ENCODE measurements at places on chromosomes 13 and 19.

GRCh38 chr19:15187026-15188007, 13.5 kb downstream of the NOTCH3 start:
- DNase-seq = no peak

GRCh38 chr19:2987797-2988196, 10.4 kb downstream of the TLE6 start:
- DNase-seq = no peak

- no peak for DNase-seq
These were observed 222.4 kb downstream of the DACH1 start for GRCh38 chr13:71644579-71644978.

GRCh38 chr19:30367421-30367820, 4.8 kb upstream of the ZNF536 start:
- DNase-seq = no peak

GRCh38 chr13:97134364-97135095, 87.6 kb upstream of the MBNL2 start:
- DNase-seq = no peak

GRCh38 chr19:38389101-38389925, 816 bp downstream of the SPRED3 start:
- DNase-seq = no peak

- DNase-seq = peak; percentile 80
These were observed 2.8 kb upstream of the CIRBP start for GRCh38 chr19:1266129-1266915.

- DNase-seq = no peak
These were observed 145.8 kb downstream of the KDM4B start for GRCh38 chr19:5114727-5115126.

GRCh38 chr13:20514866-20515265, 10.8 kb downstream of the CRYL1 start:
- no peak for DNase-seq

- DNase-seq = no peak
These were observed 1.2 kb downstream of the MKNK2 start for GRCh38 chr19:2049741-2050348.

DNA sequence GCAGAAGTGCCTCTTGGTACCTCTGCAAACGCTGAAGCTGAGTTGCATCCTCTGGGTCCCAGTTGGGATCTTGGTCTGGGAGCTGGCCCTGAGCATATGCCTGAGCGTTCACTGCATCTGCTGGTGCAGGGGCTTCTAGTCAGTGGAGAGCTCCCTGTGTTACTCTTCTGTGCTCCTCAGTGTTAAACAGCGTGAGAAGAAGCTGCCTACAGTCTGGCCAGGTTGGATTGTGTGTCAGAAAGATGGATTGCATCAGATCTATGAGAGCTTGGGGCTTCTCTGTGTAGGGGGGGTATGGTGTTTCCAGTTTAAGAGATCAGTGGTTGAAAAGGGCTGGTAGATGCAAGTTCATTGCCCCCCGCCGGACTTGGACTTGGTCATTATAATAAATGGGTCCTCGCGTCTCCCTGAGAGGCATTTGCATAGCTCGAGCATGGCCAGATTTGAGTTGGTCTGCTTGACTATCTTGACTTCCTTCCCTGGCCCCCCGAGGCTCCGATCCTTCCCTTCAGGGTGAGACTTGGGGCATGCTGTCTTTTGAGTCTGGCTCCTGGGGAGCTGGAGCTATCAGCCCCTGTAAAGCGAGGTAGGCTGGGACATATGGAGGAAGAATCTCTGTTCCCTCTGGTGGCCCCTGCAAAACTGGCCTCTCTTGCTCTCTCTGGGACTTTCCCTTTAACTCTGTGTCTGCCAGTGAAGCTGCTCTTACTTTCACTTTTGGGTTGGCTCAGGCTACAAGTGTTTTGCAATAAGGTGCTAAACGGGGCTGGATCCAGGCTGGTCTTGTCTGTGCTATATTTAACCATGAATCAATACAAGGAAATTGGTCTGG, 52.9 kb downstream of the OR10H4 start:
- no peak for DNase-seq

DNA sequence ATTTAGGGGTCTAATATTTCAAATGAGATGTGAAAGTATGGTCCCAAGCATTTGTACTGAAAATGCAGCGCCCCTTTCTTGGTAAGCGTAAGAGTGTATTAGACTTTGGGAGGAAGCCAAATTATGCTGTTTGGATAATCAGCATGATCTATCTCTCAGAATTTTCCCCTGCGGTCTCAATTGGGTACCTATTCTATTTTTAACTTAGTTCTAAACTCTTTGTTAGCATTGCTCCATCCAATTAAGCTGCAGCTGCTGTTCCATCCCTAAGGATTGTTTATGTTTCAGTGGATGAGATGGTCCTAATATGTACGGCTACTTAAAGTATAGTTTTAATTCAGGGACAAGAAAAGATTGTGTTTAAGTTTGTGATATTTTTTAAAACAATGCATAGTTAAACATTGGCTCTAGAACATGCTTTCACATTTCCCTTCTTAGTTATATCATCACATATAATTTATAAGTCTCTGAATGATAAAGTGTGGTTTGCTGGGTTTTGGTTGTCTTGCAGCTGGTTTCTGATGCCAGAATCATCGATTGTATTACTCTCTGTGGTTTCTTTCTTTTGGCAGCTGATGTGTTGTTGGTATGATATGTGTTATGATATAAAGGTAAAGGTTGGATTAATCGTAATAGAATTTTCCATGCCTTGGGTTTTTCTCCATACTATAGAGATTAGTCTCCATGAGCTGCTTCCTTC, 15.0 kb downstream of the POLR1D start:
- DNase-seq = no peak

- DNase-seq = no peak
These were observed 72.5 kb downstream of the FREM2 start for GRCh38 chr13:38759390-38759789.

- no peak for DNase-seq
These were observed 903.0 kb upstream of the ATXN8OS start for GRCh38 chr13:69204620-69205019.

GRCh38 chr19:29467824-29468401, 57.9 kb upstream of the VSTM2B start:
- DNase-seq = no peak

DNA sequence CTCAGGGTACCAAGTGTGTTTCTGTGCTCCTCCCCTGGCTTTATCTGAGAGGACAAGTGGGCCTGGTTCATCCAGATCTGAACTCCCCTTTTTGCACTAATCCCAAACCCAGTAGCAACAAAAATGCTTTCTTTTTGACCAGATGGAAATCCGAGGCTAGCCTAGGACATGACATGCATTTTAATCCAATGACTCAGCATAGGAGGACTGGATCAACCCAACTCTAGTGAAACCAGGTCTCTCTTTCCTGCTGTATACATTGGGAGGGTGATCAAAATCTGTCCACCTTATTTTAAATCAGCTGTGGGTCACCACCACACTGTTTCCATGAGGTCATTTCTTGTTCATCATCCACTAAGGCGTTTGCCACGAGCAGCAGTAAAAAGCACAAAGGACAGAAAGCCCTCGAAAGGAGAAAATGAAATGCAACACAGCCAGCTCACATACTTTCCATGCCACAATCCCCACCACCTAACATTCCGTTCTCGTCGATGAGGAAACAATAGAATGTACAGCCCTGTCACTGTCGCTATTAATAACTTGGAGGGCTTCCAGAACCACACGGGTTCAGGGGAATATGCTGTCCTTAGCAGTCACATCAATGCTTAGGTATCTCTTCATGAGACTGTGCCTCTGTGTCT, 543.0 kb downstream of the IRS2 start:
- no peak for DNase-seq

DNA sequence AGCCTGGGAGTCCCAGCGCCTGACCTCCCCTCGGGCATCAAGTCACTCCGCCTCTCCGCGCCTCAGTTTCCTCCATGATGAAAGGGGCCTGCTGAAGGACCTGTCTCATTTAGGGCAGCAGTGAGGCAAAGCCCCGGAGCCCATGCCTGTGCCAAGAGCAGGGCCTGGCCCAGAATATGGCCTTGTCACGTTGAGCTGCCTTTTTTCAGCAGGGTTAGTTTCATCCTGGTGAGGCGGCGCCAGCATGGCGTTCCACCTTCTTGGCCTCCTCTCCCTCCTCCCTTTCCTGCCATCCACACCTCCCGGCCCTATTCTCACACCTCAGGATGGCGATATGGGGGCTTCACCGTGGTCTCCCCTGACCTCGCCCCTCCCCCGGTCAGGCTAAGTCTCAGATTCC, 30.2 kb downstream of the PAK4 start:
- no peak for DNase-seq

Measured in mesothelial cell of epicardium (in vitro differentiated cells).